ENCODE measurements at places on chromosomes 1 and 21. TPM values are rescaled to one million over a fixed set of nuclear protein-coding genes. Genes with fewer than 3 reads are reported as not detected.

The MYOCOS gene
- not detected for total RNA-seq

The ANKRD45 gene
- total RNA-seq: 2.3 TPM

The GRIK3 gene
- 1.7 TPM for total RNA-seq

The PRDM16 gene
- total RNA-seq: 2.0 TPM

The ARHGEF2 gene
- 79.7 TPM for total RNA-seq

The TFAP2E gene
- total RNA-seq: not detected

The NTMT2 gene
- total RNA-seq: not detected

The MIER1 gene
- 31.3 TPM for total RNA-seq
